ENCODE measurements at places on chromosomes 2 and 18.
A peak's percentile ranks its signal among the peaks of the same experiment; 100 is the strongest.

GRCh38 chr2:195029804-195030654 is 627.0 kb upstream of the SLC39A10 start:
- DNase-seq: no peak

GRCh38 chr18:79507546-79508480 is 112.1 kb downstream of the NFATC1 start:
- peak; percentile 15 for DNase-seq

DNA sequence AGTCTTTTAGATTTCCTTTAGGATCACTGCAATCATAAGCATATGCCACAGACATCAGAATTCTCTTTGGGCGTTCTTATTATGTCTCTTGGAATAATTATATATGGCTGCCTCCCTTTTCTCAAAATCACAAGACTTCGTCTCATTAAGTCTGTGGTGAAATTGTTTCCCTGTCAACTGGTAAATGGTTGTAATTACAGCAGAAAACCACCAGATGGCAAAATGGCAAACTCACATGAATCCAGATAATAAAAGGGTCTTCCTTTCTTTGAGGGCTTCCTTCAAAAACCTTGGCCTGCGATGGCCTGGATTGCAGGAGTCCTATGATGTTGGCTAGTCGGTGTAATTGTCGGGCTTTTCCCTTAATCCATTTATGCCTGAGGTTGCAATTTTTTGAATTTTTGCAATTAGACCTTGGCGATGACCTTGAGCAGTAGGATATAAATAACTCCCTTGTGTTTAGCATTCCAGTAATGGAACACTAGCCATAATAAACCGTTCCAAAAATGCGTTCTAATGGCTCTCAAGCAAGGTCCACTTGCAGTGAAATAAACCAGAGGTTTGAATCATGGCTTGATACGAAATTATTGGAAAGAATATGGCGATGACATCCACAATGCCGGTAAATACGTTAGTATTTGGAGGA is 656.4 kb downstream of the MBD2 start:
- peak; percentile 12 for DNase-seq

- no peak for DNase-seq
Measured at GRCh38 chr18:8177330-8178016, 431.8 kb upstream of the RAB12 start.

DNA sequence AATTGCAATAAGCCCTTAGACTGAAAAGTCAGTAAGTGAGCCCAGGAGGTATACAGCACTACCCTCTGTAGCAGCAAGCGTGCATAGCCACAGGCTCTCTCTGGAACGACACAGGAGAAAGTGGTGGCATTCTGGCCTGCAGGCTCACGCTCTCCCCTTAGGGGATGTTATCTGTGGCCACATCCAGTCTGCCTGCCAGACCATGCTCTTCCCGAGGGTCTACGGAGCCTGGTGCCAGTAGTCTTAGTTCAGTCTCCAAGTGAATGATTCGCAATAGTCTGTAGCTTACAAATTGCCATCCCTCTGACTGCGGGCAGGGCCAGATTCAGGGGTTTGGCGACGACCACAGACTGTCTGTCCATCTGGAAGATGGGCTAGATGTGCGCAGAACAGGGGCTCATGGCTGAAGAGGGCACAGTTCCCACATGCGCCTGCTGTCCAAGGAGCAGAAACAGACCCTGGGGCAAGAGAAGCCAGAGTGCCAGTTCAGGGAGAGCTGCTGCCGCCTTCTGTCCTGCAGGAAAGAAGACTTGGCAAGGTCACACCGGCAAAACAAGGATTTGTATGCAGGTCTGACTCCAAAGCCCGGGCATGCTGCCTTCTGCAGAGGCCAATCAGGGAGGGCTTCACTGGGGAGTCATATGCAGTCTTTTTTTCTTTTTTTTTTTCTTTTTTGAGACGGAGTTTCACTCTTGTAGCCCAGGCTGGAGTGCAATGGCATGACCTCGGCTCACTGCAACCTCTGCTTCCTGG is 3.5 kb upstream of the KLF11 start:
- no peak for DNase-seq

- DNase-seq: no peak
Measured at GRCh38 chr2:166211079-166211478, 83.3 kb upstream of the SCN1A start.

- no peak for DNase-seq
Measured at GRCh38 chr2:53230691-53231090, 536.9 kb upstream of the CHAC2 start.
